ENCODE measurements at places on chromosomes 2 and 18.
A peak's percentile ranks its signal among the peaks of the same experiment; 100 is the strongest.

GRCh38 chr18:44450226-44450625 is 230.5 kb upstream of the SETBP1 start:
- DNase-seq, result no peak

GRCh38 chr18:27921904-27922751 is 254.8 kb downstream of the CDH2 start:
- DNase-seq, result peak; percentile 57

DNA sequence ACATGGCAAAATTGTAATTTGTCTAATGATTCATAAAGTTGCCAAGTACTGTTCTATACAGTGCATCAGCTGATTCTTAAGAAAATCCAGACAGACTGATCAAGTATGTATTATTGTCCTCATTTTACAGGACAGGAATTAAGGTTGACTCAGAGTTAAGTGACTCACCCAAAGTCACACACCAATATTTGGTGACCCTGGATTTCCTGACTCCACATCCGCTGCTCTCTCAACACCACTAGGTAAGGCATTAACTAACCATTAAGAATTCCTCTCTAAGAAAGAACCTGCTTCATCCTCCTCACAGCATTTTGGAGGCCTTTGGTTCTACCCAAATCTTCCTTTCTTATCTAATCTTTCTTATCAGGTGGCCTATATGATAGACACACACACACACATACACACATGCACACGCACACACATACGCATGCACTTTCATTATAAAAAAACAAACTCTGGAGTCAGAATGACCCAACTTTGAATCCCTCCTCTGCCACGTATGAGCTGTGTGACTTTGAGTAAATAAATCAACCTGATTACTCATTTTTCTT is 150.8 kb downstream of the ANKRD44 start:
- no peak for DNase-seq

DNA sequence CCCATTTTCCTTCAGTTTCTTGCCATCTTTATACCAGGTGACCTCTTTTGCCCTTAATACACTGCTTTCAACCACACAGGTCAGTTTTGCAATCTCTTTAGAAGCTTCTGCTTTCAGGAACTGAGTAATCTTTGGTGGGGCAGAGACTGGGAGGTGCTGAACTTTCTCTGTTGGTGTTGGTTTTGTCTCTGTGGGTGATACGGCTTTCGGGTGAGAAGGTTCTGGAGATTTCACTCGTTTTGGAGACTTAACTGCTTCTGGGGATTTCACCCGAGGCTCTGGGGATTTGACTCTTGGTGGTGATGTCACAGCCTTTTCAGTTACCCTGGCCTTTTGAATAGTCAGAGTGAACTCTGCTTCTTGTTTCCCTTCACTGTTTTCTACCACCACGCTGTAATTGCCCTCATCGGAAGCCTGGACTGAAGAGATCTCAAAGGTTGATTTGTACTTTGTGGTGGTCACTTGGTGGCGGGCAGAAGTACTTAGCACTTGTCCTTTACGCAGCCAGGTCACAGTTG is 50.4 kb downstream of the PLEKHA3 start:
- DNase-seq, result no peak

- DNase-seq, result no peak
Measured at GRCh38 chr2:23434721-23435121, 49.7 kb downstream of the KLHL29 start.

DNA sequence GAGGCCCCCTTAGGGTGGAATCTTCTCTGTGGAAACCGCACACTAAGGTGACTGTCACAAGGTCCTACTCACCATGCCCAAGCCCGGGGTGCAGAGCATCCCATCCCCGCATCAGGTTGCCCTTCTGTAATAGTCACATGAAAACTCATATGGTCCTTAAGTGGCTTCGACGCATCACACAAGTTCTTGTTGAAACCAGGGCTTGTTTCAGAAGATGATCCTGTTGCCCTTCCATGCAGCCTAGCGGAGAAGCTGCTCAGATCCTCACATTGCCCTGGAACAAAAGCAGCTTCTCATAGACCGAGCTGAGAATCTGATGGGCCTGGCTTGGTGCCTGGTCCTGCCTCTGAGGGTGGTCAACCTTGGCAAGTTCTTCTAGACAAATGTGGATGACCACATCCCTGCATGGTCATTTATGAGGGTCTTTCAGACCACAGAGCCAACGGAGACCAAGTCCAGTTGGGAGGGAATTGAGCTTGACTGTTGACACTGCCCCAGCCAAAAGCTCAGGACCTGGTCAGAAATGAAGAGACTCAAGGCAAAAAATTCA is 54.1 kb downstream of the PDCL3 start:
- no peak for DNase-seq

- DNase-seq, result no peak
Measured at GRCh38 chr2:174717916-174718315, 46.4 kb downstream of the CHRNA1 start.

- DNase-seq, result no peak
Measured at GRCh38 chr2:112906276-112906675, 4.7 kb upstream of the IL37 start.

DNA sequence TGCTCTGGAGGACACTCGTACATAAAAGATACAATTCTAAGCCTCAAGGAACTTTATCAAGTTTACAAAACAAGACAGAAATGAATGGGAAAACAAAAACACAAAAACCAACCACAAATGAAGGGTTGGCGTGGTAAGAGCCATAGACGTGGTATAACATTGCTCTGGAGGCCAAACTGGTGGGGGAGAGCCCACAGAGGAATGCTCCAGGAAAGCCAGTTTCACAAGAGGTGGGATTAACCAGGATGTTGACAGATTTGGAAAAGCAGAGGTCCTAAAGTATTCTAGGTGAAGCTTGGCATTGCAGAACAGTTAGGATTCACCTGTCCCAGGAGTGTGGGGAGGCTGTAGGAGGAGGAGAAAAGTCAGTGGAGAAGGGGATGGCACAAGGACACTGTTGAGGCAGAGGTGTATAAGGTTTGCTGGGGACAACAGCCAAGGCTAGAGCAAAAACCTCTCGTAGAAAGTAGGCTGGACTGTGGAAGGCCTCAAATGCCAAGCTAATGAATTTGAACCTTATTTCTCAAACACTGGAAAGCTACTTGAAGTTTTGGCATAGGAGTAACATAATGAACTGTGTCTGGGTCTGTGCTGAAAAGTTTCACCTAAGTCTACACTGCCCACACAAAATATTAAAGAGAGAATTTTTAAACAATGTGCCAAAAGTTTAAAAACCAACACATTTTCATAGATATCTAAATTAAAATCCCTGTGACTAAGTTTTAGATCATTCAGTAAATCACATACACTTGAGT is 135.1 kb downstream of the THADA start:
- no peak for DNase-seq

GRCh38 chr2:107717661-107718060 is 109.0 kb upstream of the RGPD4 start:
- DNase-seq, result no peak

DNA sequence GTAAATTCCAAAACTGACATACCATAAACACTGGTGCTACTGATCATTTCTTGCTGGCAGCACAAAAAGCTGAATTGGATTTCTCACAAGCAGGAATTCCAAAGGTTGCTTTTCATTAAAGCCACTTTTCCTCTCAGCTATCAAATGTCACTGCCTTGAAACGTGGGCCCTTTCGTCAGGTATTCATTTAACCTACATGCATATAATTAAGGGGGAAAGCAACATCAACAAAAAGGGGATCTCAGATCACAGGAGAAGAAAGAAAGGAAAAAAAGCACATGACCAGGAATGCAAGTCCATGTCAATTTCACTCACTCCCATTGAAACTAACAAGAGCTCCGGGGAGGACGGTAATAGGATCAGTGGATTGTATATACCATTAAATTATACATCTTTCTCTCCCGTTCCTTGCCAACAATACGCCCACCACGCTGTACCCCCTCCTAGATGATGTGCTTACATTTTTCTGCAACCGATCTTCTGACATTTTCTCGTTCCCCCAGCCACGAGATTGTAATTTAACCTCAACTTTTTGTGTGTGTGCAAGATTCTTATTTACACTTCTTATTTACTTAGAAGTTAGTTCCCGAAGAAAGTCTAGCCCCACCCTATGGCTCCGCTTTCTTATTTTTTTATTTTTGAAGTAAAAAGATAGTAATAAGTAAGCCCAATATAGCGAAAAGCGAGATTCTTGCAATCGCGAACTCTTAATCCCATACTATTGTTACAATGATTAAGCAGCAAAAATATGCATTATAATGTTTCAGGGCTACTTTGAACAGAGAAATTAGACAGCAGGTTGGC is 725 bp downstream of the FIGN start:
- no peak for DNase-seq

DNA sequence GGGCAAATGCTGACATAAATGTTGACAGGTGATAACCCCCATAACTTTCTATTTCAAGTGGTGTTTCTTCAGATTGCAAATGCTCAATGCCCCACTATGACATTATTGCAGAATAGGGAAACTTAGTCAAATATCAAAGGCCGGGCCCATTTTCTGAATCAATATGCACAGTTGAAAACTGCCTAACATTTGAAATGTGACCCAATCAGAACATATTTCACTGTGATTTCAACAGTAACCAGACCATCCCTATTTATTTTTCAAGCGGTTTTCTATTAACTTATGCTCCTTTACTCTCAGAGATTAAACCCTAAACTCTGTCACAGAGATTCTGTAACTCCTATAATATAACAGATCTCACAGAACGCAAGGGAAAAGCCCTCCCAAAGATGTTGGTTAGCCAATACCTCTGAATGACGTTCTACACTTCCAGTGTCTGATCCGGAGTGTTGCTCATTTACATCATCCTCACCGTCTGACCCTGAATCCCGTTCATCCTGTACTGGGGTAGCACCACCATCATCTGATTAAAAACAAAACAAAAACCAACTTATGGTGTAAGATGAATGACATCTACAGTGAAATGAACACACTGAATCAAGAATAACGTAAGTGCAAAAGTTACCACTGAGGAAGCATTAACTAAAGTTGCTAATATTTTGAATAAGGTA is 2.9 kb downstream of the IWS1 start:
- no peak for DNase-seq

DNA sequence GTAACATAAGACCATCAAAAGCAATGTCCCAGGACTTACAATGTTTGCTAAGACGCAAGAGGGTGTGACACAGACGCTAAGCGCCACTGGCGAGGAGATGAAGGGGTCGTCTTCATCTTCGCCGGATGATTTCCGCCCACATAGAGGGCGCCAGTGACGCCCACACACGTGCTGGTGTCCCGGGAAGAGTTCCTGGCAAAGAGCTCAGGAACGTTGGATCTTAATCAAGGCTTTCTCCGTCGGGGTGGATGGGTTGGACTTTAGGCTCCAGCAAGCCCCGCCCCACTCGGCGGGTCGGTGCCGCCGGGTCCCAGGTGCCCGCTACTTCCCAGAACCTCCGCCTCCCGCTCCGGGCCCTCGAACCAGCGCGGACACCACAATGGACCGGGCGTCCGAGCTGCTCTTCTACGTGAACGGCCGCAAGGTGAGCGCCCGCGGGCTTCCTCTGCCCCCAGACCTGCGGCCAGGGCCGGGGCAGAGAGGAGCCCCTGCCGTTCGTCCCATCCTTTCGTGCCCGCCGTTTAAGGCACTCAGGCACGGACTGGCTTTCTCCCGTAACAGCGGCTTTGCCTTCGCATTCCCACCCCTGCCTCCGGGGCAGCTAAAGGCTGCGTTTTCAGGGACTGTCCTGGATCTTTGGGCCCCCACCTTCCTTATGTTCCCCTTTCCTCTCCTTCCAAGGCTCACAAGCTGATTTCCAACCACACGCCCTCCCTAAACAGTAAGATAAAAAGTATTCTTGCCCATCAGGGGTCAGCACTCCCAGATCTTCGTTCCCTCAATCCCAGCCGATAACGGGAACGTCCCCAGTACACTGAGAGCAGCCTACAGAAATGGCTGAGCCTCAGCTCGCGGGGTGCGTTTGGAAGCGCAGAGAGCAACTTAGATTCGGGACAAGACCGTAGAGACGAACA is at the start of gene AOX1:
AOX1 (plus strand) TSS at position 285 of the 914 bp plus-strand sequence; CDS start at position 380, 95 bp downstream.
- no peak for DNase-seq

- DNase-seq, result no peak
Measured at GRCh38 chr2:127154396-127154795, 47.4 kb upstream of the BIN1 start.

- no peak for DNase-seq
Measured at GRCh38 chr2:3242747-3243369, 134.8 kb downstream of the EIPR1 start.

GRCh38 chr18:50651334-50651733 is 91.4 kb downstream of the MAPK4 start:
- no peak for DNase-seq

- DNase-seq, result no peak
Measured at GRCh38 chr2:80114812-80115211, 189.7 kb downstream of the LRRTM1 start.

DNA sequence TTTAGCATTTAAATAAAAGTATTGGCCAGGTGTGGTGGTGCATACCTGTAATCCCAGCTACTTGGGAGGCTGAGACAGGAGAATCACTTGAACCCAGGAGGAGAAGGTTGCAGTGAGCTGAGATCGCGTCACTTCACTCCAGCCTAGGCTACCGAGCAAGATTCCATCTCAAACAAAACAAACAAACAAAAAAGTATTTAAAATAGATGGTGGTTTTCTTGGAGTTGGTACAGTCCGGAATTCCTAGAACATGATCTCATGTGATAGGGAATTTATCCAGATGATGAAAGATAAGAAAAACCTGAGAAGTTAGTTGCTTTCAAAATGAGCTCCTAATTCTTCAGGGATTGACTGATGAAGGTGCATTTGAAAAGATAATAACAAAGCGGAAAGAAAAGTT is 62.0 kb downstream of the BIRC6 start:
- no peak for DNase-seq

GRCh38 chr2:207385076-207385475 is 144.7 kb upstream of the CREB1 start:
- no peak for DNase-seq

- no peak for DNase-seq
Measured at GRCh38 chr2:25275575-25275965, 66.2 kb downstream of the DNMT3A start.

DNA sequence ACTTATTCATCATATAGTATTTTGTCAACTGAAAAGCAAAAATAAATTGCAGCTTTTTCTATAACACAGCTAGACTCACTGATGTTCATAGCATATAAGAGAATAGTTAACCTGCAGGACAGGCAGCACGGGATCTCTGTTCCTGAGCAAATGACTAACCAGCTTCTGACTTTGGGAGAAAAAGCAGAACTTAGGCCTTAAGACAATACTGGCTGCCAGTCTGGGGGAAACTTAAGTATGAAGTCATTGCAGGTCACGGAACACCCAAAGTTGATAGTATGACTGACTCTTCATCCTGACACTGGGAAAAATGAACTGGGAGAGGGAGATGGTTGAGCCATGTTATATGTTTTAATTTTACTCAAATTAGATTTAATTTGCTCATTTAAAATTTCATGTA is 113.0 kb downstream of the DPP4 start:
- no peak for DNase-seq

GRCh38 chr2:62858231-62858832 is 152.8 kb downstream of the EHBP1 start:
- no peak for DNase-seq

GRCh38 chr2:204470178-204470620 is 75.1 kb upstream of the PARD3B start:
- DNase-seq, result no peak

GRCh38 chr2:202049840-202050239 is 16.2 kb downstream of the FZD7 start:
- DNase-seq, result no peak

Measured in RWPE2 (cell line).